A172 (cell line): ENCODE measurements at places on chromosomes 6 and 20. TPM values are rescaled to one million over a fixed set of nuclear protein-coding genes. Genes with fewer than 3 reads are reported as not detected.

Gene MOCS1
- total RNA-seq: 4.4 and 5.5 TPM in 2 replicates

Gene ADRM1
- 329 and 402 TPM in 2 replicates for total RNA-seq

Gene SLC22A16
- not detected in 2 replicates for total RNA-seq

Gene TFAP2B
- total RNA-seq: not detected in 2 replicates

Gene MOG
- not detected in 2 replicates for total RNA-seq

Gene SLC35F1
- total RNA-seq: not detected in 2 replicates

Gene CD93
- not detected in 2 replicates for total RNA-seq

Gene SLCO4A1
- 26.5 and 34.8 TPM in 2 replicates for total RNA-seq

Gene RUNX2
- total RNA-seq: 1.1 and 4.3 TPM in 2 replicates
